Stimulated activated CD4-positive, alpha-beta T cell treated with anti-CD3 and anti-CD28 coated beads, TNF-alpha, amount 100 ng/mL, for 24 hours (primary cell): ENCODE measurements at places on chromosomes 4 and X.

GRCh38 chrX:155857561-155857960 lies 23.6 kb upstream of the VAMP7 start:
- DNase-seq = no peak

GRCh38 chr4:8882239-8882638 lies 10.6 kb upstream of the HMX1 start:
- DNase-seq = no peak

GRCh38 chr4:28254003-28254402 lies 1393.4 kb downstream of the STIM2 start:
- no peak for DNase-seq

DNA sequence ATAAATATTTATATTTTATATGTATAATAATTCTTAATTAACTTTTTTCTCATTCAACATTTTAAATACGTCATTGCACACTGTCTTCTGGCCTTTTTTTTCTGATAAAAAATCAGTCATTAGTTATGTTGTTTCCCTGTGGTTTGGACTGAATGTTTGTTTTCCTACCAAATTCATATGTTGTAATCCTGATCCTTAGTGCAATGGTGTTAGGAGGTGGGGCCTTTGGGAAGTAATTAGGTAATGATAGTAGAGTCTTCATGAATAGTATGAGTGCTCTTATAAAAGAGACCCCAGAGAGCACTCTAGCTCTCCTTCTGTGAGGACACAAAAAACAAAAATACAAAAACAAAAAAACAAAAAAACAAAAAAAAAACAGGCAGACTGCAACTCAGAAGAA lies 117.2 kb downstream of the GASK1B start:
- DNase-seq = no peak

DNA sequence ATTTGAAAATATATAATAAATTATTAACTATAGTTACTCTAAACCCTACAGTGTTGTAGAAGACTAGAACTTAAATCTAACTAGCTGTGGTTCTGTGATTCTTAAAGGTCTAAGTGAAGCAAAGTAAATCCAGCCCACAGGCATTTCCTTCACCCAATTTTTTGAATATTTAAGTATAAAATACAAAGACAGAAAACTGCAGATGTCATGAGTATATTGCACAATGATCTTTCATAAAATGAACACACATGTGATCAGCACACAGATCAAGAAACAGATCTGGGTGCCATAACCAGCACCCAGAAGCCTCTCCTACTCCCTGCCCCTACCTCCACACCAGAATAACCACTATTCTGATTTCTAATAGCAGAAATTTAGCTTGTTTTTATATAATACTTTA lies 82.9 kb downstream of the CAMK2D start:
- DNase-seq = no peak

DNA sequence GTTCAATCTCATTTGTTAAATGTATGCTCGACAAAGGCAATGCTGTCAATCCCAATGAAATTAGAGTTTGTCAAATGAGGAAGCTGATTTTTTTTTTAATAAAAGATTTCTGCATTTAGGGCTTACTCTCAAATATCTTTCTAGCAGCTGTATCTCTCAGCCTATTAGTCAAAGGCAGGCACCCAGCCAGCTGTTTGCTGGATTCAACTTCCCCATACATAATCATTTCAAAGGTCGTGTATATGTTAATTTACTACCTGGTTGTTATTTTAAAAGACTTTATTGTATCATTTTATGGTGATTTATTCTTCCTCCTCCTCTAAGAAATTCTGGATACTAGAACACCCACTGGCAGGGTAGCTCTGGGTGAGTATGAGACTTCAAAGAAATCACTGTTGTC lies 27.1 kb downstream of the RAI2 start:
- no peak for DNase-seq

GRCh38 chrX:42857766-42858165 lies 79.8 kb upstream of the PPP1R2C start:
- DNase-seq = no peak

- DNase-seq = no peak
These were observed 1649.9 kb upstream of the IGFBP7 start for GRCh38 chr4:58760100-58760499.
